C1 segment of cervical spinal cord (tissue), 14 donors: ENCODE measurements at places on chromosomes 1 and 21.

DNA sequence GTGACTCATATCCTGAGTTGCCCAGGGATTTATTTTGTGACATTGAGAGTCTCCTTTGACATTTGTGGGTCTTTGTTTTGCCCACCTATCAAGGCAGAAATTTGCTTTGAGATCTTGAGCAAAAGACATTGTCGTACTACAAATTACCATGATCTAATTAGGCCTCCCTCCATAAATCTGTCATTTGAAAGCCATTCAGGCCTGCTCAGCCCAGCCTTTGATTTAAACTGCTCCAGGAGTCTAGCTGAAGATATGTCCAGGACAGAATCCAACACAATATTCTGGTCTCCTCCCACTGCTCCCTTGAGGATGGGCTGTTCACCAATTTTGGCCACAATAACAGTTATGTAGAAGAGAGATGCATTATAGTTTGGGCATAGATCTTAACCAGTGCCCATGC, 86.7 kb downstream of the PROX1 start:
- no peak for DNase-seq

DNA sequence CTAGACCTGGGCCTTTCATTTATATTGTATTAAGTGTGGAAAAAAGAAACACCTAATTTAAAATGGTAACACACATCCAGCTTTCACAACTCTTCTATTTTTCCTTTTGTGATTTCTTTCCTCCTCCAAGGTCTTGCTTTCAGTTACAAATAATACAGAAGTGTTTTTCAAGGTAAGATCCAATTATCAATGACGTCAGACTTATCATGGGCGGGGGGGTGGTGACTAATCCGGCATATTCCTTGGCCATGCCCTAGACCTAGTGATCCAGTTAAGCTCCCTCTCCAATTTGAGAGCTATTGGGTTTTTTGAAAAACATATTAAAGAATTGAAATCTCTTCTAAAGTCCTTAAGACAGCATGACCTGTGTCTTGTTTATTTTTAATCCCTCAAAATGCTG, 669.9 kb upstream of the NR5A2 start:
- no peak for DNase-seq

DNA sequence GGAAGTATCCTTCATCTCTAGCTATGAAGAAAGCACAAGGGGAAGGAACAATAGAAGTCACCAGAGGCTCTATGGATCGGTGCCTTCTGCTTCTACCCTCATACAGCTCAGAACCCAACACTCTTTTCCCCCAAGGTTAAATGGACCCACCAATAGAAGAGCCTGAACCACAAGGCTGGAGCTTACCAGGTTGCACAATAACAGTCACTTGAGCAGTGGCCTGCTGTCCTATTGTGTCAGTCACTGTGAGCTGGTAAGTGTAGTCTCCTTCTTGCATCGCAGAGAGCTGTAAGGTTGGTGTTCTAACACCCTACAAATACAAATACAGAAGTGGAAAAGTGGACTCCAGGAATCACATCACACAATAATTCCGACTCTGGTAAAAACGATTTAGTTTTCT, 103.0 kb downstream of the KIAA0319L start:
- DNase-seq: no peak

GRCh38 chr1:224435318-224435763, 744 bp upstream of the WDR26 start:
- DNase-seq: no peak

- no peak for DNase-seq
These were observed 29.9 kb upstream of the EDN2 start for GRCh38 chr1:41514381-41514780.

DNA sequence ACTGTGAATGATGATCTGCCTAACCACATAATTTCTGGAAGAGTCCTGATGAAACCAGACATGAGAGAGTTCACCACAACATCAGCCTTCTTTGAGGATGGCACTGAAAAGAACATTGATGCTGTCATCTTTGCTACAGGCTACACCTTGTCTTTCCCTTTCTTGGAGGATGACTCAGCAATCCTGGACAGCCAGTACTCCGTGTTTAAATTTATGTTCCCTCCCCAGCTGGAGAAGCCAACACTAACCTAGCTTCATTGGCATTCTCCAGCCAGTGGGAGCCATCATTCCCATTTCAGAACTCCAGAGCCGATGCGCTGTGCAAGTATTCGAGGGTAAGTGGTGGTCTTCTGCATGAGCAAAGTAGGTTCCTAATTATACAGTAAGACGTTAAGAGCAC, 164.1 kb upstream of the POGK start:
- DNase-seq: no peak

DNA sequence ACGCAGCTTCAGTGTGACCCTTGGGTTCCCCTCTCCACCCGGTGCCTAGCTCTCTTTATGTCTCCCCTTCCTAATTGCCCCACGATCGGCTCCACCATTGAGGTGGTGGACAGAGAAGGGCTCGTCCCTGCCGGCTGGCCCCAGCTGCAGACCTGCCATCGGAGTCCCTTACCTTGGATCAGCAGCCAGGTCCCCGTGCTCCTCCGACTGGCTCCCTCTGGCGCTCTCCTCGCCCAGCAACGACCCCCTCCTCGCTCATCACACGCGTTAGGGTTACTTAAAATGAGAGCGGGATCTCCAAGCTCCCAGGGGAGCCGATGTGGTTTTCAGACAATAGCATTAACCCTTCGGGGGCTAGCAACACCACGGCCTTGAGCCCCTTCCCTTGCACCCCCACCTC, 8.1 kb upstream of the ETV3L start:
- DNase-seq: no peak

DNA sequence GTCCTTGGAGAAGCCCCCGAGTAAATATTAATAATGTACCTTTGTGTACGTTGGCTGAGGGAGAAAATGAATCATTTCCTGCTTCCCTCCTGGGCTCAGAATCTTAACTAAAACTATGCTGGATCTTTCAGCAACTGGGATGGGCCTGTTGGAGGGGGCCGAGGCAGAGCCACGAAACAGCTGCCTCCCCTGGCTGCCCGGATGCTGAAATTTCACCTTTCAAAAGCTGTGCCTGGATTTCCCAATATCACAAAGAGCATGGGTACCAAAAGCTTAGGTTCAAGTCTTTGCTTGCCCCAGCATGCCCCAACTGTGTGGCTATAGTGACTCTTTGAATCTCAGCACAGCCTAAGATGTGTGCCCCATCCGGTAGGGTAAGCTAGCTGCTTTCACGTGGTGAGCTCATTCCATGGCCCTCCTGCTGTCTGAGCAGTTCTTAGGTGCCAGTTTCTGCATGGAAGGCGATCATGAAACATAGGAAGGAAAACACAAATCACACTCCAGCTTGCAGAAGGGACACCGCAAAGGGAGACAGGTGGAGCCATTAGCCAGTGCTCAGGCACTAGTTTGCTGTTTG, 473.5 kb downstream of the PTPRU start:
- DNase-seq: no peak

DNA sequence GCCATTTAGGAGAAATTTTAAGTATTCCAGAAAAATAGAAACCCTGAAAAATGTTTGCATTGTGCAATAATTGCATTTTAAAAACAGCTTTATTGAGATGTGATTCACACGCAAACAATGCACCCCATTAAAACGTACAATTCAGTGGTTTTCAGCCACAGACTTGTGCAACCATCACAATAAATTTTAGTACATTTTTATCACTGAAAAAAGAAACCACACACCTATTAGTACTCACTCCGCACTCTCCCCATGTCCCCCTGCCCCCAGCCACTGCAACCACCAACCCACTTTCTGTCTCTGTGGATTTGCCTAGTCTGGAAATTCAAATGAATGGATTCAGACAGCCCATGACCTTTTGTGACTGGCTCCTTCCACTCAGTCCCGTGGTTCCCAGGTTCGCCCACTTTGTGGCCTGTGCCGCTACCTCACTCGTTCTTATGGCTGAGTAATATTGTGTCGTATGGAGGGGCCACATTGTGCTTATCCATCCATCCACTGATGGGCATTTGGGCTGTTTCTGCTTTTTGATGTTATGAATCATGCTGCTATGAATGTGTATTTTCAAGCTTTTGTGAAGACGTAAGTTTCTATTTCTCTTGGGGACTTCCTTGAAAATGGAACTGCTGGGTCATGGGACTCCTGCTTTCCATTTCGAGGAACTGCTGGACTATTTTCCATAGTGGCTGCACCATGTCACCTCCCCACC, 147.7 kb upstream of the ARHGEF16 start:
- no peak for DNase-seq

GRCh38 chr1:10841118-10841517, 44.7 kb upstream of the CASZ1 start:
- no peak for DNase-seq

- no peak for DNase-seq
These were observed 401.7 kb upstream of the PROX1 start for GRCh38 chr1:213585959-213586586.

GRCh38 chr1:53128401-53128800, 14.0 kb downstream of the SLC1A7 start:
- no peak for DNase-seq

GRCh38 chr21:33234635-33235520, 5.1 kb downstream of the IFNAR2 start:
- DNase-seq: no peak

DNA sequence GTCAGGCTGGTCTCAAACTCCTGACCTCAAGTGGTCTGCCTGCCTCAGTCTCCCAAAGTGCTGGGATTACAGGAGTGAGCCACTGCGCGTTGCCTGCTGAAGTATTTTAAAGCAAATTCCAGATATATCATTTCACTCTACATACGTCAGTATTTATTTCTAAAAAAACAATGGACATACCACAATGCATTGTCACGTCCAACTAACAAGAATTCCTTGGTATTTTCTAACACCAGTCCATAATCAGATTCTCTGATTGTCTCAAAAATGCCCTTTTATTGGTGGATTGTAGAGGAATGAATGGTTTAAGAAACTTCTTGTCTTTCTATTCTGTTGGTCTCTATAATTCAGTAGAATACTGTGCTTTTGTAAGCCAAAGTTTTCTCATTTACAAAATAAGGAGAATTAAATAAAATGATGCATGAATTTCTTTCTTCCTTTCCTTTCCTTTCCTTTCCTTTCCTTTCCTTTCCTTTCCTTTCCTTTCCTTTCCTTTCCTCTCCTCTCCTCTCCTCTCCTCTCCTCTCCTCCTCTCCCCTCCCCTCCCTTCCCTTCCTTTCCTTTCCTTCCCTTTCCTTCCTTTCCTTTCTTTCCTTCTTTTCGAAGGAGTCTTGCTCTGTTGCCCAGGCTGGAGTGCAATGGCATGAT, 55.8 kb downstream of the VPS13D start:
- no peak for DNase-seq

DNA sequence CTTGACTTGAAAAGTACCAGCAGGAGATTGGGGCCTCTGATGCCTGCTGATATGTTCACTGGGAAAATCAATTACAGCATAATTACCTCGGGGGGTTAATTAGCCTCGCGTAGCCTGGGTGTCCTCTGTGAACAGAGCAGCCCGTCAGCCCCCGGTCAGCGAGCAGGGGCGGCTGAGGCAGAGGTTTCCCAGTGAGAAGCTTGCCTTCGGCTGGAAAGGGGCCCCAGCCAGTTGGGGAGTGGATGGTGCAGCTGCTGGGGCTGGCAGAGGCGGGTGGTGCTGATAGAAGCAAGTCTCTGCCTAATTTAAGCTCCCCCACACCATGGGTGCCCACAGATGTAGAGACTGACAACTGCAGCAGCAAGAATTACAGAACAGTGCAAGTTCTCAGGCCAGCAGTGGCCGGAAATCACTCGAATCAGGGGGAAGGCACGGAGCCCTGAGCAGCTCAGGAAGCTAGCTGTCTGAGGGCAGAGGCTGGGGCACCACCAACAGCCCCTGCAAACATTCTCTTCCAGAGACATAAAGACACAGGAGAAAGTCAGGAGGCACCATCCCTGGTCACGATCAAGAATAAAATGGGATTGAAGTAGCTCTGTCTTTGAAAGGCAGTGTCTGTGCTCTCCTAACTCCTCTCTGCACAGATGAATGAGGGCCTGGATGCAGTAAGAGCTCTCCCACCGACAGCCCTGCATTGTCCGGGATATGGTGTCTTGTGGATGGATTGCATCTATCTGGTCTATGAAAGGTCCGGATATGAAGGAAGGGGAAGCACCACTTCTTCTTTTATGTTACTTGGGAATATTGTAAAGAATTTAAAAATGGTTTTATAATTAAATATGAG, 166.5 kb upstream of the CD34 start:
- no peak for DNase-seq

GRCh38 chr1:178544531-178544930, 31.6 kb downstream of the TEX35 start:
- no peak for DNase-seq

DNA sequence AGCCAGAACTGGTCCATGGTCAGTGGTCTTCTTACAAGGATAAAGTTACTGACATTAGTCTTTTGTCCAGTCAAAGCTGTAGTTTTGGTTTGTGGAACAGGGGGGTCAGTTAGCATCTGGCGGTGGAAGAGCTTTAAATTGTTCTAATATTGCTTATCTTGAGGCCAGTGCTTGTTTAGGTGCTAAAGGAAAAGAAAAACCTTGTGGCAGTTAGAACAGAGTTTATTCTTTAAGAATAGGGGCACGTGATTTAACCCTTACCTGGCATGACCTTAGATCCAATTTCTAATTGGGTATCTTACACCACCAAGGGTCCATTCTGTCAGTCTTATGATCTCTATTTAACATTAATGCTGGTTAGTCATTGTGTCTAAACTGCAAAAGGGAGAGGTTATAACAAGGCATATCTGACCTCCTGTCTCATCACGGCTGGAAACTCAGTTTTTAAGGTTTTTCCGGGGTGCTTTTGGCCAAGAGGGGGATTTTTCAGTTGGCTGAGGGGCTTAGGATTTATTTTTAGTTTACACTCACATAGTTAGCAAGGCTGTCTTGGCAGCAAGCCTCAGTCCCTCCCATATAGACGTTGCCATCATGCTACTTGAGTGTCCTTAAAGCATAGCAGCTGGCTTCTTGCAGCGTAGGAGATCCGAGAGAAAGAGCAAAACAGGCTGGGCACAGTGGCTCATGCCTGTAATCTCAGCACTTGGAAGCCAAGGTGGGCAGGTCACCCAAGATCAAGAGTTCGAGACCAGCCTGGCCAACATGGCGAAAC, 60.1 kb upstream of the FAM89A start:
- no peak for DNase-seq

DNA sequence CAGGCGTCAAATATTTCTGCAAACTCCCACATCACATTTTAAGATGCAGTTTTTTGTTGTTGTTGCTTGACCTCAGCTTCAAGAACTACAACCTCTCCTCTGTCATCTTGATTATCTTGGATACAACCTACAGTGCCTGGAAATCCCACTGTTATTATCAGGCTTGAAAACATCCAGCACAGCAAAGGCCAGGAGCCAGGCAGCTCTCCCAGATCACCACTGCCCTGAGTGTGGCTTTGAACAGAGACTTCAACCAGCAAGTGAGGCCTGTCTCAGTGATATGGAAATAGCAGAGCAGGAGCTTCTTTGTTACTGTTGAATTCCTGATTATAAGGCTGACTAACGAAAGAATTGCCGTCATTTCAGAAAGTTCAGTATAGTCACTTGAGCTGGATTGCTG, 28.5 kb downstream of the CCDC190 start:
- DNase-seq: no peak
